ENCODE measurements at places on chromosomes 5 and 9. TPM values are rescaled to one million over a fixed set of nuclear protein-coding genes. Genes with fewer than 3 reads are reported as not detected.

Gene SPINK13
- polyA plus RNA-seq: not detected

Gene PNPLA7
- 0.17 TPM for polyA plus RNA-seq

Gene MEIKIN
- polyA plus RNA-seq: not detected

Gene SLC6A18
- polyA plus RNA-seq: not detected

Gene NFIL3
- 6.9 TPM for polyA plus RNA-seq

Gene ERAP2
- polyA plus RNA-seq: 41.0 TPM

Gene FBN2
- 40.5 TPM for polyA plus RNA-seq

Gene SPATA31E1
- not detected for polyA plus RNA-seq

Gene TMEFF1
- not detected for polyA plus RNA-seq

Gene GFPT2
- not detected for polyA plus RNA-seq

Gene TRIP13
- 37.8 TPM for polyA plus RNA-seq

Gene LSM11
- polyA plus RNA-seq: 2.1 TPM

Gene ASPN
- 1.1 TPM for polyA plus RNA-seq

Gene C5orf52
- polyA plus RNA-seq: not detected

Gene GMCL2
- not detected for polyA plus RNA-seq

Gene RBM18
- polyA plus RNA-seq: 22.4 TPM

Gene NTNG2
- 0.05 TPM for polyA plus RNA-seq

Gene MLANA
- not detected for polyA plus RNA-seq

Gene C9orf153
- polyA plus RNA-seq: not detected

Gene CATSPER3
- 0.10 TPM for polyA plus RNA-seq

Gene BSPRY
- 0.54 TPM for polyA plus RNA-seq

Gene CAMK4
- 0.30 TPM for polyA plus RNA-seq

Gene HK3
- polyA plus RNA-seq: not detected

Gene GABBR2
- polyA plus RNA-seq: not detected

Gene ANGPTL2
- polyA plus RNA-seq: 0.10 TPM

Gene EQTN
- polyA plus RNA-seq: 0.21 TPM

Gene FST
- 276 TPM for polyA plus RNA-seq

Gene MAT2B
- 68.5 TPM for polyA plus RNA-seq

Gene LECT2
- not detected for polyA plus RNA-seq

Gene DMRTA1
- 1.2 TPM for polyA plus RNA-seq

Gene FABP6
- polyA plus RNA-seq: 1.7 TPM

Gene PRR7
- 1.1 TPM for polyA plus RNA-seq

Gene HTR4
- polyA plus RNA-seq: 0.09 TPM

Gene SHC3
- polyA plus RNA-seq: 0.01 TPM

Gene CNTNAP3B
- 6.8 TPM for polyA plus RNA-seq

Gene SNCAIP
- polyA plus RNA-seq: not detected

Gene PCDHGB5
- 1.8 TPM for polyA plus RNA-seq

Gene FAM81B
- polyA plus RNA-seq: not detected

Gene PCDHGA4
- polyA plus RNA-seq: 0.05 TPM

Gene TAF1L
- not detected for polyA plus RNA-seq

Gene FGFR4
- polyA plus RNA-seq: 0.62 TPM

Gene SLC6A7
- polyA plus RNA-seq: not detected

Gene C7
- not detected for polyA plus RNA-seq

Gene FGF10
- polyA plus RNA-seq: not detected

All from keratinocyte (primary cell).